ENCODE measurements at places on chromosomes 12 and 14. TPM values are rescaled to one million over a fixed set of nuclear protein-coding genes. Genes with fewer than 3 reads are reported as not detected.

DNA sequence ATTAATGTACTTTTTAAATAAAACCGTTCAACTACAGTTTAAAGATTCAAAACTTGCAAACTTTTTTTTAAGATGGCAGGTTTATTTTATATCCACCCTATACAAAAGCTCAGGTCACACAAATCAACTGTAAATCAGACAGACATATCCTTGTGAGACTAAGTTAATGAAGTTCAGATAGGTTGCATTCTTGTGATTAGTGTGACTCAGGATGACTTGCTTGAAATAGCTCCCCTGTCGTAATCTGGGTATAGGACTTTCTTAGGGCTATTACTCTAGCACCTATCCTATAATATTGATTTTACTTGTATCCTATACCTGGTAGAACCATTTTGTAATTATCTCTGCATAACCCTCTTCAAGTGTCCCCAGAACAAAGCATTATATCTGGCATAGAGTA, 9.5 kb upstream of the PRKD1 start:
- no peak for DNase-seq

DNA sequence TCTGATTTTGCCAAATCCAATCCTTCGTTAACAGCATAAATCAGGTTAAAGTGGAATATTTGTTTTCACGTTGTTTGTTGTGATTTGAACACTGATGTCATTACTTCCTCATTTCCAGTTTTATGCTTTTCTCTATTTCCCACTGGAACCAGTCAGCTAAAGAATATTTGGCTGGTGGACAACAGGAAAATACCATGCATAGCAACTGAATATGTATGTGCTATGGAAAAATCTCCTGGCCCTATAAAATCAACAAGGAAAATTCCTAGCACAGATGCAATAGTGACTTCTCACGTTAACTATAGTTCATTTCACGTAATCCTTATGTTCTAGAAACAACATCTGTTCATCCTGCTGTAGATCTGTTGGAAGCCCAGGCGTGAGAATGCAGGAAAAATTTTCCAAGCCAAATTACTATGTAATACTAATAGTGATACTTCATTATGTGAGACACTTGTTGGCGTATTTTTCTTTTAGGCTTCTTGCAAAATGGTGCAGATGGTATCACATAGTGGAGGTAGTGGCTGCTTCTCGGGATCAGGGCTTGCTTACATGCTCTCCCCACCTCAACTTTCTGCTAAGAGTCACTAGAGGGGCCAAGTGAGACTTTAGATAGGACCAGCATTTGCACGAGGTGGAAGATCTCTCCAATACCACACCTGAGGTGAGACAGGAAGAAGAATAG, 86.3 kb upstream of the USP44 start:
- DNase-seq = peak; percentile 87

- no peak for DNase-seq
Measured at GRCh38 chr12:83434600-83434999, 747.9 kb downstream of the TMTC2 start.

Gene DEPDC4
- polyA plus RNA-seq = 1.4 TPM

- no peak for DNase-seq
Measured at GRCh38 chr14:62084020-62084419, 321.8 kb downstream of the SNAPC1 start.

DNA sequence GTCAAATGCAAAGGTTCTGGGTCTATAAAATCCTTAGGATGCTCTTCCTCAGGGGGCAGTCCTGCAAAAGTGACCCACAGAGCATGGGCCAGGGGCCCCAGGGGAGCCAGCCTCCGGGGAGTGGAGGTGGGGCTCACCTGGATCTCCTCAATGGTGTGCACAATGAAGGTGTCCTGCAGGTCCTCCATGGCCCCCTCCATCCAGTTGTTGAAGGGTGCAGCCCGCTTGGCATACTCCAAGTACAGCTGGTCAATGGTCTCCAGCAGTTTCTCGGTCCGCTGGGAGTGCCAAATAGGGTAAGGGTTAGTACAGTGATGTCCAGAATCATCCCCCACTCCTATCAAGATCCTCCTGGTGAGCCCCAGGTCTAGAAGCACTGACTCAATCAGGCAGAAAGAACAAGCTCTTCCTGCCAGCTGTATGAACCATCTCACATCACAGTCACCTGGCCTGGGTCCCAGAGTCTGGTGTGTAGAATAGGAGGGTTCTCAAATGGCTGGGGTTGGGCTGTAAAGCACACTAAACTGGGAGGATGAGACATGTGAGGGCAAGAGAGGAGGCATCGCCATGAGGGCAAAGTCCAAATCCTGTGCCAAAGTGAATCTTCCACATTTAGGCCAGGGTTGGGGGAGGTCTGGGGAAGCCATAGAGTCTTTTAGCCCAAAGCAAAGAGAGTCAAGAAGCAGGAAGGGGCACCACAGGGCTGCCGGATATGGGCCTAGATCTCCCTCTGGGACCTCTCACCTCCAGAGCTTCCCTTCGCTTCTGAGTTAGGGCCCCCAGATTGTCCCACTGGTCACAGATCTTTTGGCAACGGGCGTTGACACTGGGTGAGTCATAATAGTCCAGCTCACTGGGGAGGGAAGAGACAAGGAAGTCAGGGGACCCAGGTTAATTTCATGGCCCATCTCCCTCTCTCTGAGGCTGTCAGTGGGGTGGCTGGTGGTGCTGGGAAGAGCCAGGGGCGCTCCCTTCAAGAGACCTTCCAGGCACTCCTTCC, 91.5 kb upstream of the ZFP36L1 start:
- DNase-seq = peak; percentile 20

Gene CIROP
- polyA plus RNA-seq = not detected

GRCh38 chr14:52355526-52355925, 41.4 kb downstream of the PTGER2 start:
- no peak for DNase-seq

DNA sequence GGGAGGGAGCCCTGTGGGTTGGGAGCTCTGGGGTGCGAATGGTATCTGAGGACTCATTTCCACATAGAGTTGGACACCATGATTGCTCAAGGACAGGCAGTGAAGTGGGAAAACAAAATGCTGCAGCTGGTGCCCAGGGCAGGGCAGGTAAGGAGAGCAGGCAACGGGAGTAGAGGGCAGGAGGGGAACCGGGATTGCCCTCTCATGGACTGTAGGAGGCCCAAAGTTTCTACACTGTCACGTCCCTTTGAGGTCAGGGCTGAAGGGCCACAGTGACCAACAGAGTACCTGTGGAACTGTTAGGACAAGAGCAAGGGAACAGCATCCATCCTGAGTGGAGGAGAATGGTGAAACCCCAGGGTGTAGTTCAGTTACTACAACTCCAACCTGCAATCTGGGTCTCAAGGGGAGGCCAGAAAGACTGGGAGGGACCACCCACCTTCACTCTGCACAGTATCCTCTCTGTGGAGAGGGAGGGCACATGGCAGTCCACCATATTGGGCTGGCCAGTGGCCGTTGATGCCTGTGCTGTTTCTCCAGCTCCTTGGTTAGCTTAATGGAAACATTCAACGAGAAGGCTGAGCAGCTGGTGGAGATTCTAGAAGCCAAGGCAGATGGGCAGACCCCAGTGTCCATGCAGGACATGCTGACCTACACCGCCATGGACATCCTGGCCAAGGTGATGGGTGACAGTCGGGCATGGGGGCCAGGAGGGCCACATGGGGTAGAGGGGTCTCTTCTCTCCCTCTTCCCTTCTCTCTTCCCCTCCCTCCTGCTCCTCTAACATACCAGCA, 22.2 kb downstream of the CYP46A1 start:
- DNase-seq = no peak

Gene WNK1
- polyA plus RNA-seq = 68.0 TPM

GRCh38 chr14:59221568-59221967, 33.1 kb downstream of the DAAM1 start:
- DNase-seq = no peak

DNA sequence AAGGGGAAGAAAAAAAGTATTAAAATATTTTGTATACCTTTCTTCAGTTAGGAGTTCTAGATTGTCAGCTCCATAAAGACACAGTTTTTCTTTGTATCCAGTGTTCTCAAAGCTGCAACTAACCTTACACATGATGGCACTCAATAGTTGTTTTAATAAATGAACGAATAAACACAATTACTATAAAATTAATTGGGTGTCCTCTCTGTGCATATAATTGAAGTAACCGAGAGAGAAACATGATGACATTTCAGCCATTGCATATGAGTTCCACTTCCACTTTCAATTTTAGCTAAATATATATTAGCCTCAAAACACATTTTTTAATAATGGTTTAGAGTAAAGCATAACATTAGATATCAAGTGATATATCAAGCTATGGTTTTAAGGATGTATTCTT, 671.2 kb downstream of the LRFN5 start:
- no peak for DNase-seq

GRCh38 chr12:122399592-122400373, 22.7 kb downstream of the CLIP1 start:
- peak; percentile 79 for DNase-seq

Gene GPRC5A
- polyA plus RNA-seq = 1.1 TPM

GRCh38 chr12:51209259-51209658, 8.6 kb downstream of the POU6F1 start:
- no peak for DNase-seq

GRCh38 chr14:61646366-61647116, 48.8 kb upstream of the HIF1A start:
- no peak for DNase-seq

GRCh38 chr12:27198036-27198435, 46.0 kb upstream of the STK38L start:
- DNase-seq = no peak

DNA sequence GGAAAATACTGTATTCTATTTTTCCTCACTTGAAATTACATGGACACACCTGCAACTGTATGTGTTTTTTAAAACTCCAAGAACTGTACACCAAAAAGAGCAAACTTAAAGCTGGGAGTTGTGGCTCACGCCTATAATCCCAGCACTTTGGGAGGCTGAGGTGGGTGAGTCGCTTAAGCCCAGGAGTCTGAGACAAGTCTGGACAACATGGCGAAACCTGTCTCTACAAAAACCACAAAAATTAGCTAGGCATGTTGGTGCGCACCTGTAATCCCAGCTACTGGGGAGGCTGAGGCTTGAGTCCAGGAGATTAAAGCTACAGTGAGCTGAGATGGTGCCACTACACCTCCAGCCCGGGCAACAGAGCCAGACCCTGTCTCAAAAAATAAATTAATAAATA, 95.9 kb downstream of the SINHCAF start:
- no peak for DNase-seq

GRCh38 chr12:86196465-86196864, 59.7 kb downstream of the MGAT4C start:
- no peak for DNase-seq

- DNase-seq = no peak
Measured at GRCh38 chr12:86659985-86660384, 403.8 kb upstream of the MGAT4C start.

All from muscle of back (tissue), 13 donors.